Activated CD4-positive, alpha-beta T cell treated with anti-CD3 and anti-CD28 coated beads, Interleukin-2, amount 50 U/mL, for 48 hours (primary cell): ENCODE measurements at places on chromosomes 13 and 19.

DNA sequence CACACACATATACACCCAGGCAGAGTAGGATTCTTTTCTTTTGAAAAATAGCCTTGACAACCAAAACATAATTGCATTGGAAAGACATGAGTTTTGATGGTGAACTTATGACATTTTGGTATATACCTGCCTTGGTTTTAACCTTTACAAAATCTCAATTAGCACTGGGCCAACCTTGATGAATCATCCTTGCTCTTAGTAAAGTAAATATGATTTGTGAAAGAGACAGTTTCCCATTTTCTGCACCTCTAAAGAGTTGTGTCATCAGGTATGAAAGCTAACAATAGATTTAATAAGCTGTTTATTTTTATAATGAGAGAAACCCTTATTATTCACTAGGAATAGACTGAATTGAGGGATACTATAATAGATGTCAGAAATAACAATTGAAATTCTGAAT lies 15.7 kb upstream of the ENOX1 start:
- no peak for DNase-seq

DNA sequence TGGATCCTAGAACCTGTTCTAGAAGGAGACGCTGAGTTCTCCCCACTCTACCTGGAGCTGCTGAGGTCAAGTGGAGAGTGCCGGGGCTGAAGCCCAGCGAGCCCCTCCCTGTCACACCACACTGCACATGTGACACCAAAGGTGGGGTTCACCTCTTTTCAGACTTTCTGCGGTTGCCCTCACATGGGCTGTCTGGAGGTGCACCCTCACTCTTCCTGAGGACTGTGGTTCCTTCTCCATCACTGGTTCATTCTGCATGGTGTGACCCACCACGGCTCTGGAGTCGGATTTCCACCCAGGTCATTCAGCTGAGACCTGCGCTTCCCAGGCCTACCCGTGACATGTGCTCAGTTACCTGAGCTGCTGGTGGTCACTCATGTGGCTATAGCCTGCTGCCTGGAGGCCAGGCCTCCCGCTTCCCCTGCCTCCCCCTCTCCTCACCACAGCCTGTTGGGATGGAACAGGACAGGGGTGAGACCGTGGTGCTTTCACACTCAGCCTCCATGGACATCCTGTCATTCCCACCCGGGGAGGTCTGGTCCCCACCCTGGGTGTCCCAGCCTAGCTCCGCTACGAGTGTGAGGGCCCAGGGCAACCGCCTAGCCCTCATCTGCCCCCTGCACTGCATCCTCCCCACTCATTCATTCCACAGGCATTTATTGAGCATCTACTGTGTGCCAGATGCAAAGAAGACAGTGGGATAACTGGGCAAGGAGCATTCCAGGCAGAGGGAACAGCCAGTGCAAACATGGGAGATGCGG lies 605 bp upstream of the A1BG start:
- no peak for DNase-seq

DNA sequence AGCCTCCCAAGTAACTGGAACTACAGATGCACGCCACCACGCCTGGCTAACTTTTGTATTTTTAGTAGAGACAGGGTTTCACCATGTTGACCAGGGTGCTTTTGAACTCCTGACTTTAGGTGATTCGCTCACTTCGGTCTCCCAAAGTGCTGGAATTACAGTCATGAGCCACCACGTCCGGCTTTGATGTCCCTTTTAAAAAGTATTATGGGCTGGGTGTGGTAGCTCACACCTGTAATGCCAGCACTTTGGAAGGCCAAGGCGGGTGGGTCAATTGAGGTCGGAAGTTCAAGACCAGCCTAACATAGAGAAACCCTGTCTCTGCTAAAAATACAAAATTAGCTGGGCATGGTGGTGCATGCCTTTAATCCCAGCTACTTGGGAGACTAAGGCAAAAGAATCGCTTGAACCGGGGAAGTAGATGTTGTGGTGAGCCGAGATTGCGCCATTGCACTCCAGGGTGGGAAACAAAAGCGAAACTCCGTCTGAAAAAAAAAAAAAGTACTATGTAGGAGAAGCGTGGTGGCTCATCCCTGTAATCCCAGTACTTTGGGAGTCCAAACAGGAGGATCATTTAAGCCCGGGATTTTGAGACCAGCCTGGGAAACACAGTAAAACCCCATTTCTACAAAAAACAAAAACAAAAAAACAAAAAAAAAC lies 22.8 kb upstream of the ERVV-1 start:
- DNase-seq: no peak

DNA sequence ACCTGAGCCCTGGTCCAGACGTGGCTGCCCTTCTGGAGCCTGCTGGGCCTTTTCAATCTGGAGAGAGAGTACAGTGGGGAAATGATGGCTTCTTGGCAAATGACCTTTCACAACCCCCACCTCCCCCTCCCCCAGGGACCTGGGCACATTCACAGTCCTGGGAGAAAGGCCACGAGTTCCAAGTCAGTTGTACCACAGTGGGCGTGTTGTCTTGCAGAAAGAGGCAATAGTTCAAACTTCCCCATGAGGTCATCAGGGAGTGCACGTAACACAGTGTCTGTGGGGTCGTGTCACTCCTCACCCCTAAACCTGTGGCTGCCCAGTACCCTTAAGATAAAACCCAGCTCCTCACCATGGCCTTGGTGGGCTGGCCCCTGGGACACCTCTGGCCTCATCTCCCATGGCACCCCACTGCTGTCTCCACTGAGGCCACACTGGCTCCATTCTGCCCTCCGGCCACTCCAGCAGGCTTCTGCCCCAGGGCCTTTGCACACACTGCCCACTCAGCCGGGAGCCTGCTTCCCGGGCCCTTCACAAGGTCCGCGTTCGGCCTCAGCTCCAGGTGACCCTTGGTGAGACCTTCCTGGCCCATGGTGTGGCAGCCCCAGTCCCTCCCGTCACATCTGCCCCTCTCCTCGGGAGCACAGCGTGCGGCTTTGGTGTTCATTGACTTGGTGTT lies 13.3 kb downstream of the PLIN4 start:
- no peak for DNase-seq
